B cell (primary cell): ENCODE measurements at places on chromosomes 11 and 22.

DNA sequence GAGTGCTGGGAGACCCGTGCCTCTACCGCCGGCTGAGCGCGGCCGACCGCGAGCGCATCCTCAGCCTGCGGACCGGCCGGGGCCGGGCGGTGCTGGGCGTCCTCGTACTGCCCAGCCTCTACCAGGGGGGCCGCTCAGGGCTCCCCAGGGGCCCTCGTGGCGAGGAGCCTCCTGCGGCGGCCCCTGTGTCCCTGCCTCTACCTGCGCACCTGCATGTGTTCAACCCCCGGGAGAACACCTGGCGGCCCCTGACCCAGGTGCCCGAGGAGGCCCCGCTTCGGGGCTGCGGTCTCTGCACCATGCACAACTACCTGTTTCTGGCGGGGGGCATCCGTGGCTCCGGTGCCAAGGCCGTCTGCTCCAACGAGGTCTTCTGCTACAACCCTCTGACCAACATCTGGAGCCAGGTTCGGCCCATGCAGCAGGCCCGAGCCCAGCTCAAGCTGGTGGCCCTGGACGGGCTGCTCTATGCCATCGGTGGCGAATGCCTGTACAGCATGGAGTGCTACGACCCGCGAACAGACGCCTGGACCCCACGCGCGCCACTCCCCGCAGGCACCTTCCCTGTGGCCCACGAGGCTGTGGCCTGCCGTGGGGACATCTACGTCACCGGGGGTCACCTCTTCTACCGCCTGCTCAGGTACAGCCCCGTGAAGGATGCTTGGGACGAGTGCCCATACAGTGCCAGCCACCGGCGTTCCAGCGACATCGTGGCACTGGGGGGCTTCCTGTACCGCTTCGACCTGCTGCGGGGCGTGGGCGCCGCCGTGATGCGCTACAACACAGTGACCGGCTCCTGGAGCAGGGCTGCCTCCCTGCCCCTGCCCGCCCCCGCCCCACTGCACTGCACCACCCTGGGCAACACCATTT, 3.5 kb downstream of the KLHDC7B start:
- DNase-seq = no peak

DNA sequence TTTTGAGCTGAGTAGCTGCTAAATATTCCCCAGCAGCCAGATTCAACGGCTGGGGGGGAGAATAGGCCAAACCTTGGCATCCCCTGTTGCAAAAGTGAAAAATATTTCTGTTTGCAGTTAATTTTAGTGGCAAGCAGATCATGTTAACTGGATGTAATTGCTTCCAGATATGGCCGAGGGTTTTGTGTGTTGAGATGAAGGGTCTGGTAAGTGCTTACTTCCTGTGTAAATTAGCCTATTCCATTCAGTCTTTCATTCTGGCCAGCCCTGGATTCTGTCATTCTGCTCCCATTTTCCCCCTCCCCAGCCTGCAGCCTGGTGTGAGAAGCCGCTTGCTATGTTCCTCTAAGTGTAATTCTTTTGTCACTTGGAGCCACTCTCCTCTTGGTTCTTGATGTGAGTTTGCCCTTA, 17.4 kb downstream of the ZBTB16 start:
- DNase-seq = no peak

DNA sequence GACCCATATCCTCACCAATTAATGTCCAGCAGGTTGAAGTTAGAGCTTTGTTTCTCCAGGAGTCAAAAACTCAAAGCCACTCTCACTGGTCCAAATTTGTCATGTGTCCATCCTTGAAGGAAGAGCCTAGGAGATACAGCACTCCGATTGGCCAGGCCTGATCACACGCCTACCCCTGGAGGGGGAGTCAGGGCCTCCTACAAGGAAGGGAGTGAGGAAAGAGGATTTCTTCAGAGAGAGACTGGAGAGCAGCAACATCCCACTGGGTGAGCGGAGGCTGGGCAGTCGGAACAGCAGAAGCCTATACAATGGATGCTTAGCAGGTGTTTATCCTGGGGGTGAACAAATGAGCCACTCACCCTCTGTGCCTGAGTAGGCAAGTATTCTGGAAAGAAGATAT, 113.9 kb downstream of the TRIM29 start:
- DNase-seq = no peak

- DNase-seq = no peak
Measured at GRCh38 chr11:9459667-9460321, 1.0 kb upstream of the ZNF143 start.

GRCh38 chr22:44407987-44408828, 89.8 kb downstream of the RTL6 start:
- DNase-seq = no peak

DNA sequence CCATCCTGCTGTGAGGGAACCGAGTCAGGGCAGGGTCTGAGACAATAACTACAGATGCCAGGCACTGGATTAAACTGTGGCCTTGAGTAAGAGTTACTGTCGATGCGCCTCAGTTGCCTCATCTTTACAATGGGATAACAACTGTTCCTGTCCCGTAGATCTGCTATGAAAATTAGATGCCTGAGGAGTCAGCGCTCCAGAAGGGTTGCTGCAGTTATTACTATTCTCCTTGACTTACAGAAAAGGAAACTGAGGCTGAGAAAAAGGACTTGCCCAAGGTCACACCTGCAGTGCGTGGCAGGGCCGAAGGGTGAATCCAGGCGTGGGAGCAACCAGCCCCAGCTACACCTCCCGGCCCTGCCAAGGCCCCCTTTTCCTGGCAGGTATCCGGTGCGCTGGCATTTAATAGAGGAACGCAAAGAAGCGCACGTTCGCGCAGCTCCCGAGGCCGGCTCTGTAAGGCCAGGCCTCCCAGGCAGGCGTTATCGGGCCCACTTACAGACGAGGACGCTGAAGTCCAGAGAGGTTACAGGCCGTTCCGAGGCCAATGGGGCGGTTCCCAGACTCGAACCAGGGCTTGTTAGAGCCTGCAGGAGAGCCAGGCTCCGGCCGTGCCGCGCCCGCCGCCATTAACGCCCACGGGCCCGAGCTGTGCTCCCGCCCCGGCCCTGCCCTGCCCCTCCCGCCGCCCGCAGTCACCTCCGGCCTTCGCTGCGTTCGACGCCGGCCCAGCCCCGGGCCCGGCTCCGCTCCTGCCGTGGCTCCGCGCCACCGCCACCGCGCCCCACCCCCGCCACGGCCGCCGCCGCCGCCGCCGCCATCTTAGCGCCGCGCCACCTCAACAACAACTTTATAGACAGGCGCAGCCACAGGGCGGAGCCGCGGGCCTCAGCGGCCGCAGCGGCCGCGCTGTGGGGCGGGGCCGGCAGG, at the start of gene C11orf68:
C11orf68 (minus strand) TSS at position 852 of the 930 bp plus-strand sequence; CDS start at position 821, 31 bp downstream.
- DNase-seq = no peak

DNA sequence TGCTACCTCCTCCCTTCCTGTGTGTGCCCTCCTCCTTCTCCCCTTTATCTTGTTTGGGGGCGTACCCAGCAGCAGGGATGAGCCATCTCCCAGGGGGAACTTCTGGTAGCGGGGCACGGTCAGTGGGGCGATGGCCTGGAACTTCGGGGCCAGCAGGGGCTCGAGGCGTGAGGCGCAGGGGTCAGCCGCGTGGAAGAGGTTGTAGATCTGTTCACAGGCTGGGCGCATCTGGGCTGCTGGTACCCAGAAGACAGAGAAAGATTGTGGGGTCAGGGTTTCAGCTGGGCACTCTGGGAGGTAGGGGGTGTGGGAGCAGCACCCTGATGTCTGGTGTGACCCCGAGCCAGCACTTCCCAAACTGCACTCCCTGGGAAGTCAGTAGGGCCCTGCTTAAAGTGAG, 9.1 kb downstream of the PITPNM1 start:
- no peak for DNase-seq

DNA sequence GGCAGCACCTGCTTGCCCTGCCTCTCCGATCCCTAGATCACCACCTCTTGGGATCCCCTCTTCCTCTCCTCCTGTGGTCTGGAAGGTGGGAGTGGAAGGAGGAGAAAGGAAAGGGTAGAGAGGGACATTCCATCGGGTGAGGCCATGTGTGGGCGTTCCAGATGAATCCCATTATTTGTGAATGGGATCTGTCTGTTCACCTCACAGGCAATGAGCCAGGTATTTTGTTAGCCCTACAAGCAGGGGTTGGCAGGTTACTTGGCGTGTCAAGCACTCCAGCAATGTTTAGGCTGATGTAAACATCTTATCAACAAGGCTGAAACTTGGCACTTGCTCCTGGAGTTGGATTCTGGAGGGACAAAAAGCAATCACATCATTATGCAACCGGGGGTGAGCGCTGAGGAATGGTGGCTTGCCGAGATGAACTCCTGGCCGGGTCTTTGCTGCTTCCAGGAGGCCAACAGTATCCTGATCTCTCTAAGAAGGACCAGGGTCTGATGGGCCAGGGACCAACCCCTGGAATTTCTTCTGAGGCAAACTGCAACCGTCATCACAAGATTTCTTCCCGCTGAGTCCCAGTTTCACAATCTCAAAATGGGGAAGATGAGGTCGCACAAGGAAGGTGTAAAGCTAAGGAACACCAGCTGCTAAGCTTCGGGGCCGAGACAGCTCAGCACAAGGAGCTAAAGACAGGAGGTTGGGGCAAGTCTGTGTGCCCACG, 7.8 kb downstream of the ADAMTS8 start:
- no peak for DNase-seq

GRCh38 chr11:13896981-13897353, 65.6 kb upstream of the SPON1 start:
- no peak for DNase-seq

GRCh38 chr22:24503843-24504338, 8.8 kb downstream of the UPB1 start:
- DNase-seq = no peak

- DNase-seq = no peak
Measured at GRCh38 chr11:114914231-114915005, 236.1 kb downstream of the NXPE2 start.

GRCh38 chr11:24664399-24664798, 167.5 kb downstream of the LUZP2 start:
- no peak for DNase-seq

- DNase-seq = no peak
Measured at GRCh38 chr11:128689591-128689947, 4.3 kb upstream of the FLI1 start.

DNA sequence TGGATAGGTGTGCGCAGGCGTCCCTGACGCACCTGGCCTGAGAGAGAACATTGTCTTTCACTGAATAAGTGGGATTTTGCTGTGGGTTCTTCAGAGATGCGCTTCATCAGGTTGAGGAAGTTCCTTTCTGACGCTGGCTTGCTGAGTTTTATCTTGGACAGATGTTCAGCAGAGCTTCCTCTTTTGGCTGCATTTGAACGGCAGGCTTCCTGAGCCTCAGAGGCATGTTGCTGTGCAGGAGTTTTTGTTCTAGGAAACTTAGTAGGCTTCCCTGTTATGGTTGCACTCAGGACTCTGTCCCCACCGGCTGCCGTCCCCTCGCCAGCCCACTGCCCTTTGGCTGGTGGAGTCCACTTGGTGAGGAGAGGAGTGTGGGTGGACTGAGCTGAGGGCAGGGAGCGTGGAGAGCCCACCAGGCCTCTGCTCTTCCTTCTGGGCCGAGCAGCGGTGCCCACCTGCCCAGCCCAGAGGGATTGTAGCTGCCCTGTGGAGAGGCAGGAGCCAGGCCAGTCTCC, 17.2 kb downstream of the FRMD8 start:
- DNase-seq = peak; percentile 91

- DNase-seq = no peak
Measured at GRCh38 chr22:20219667-20220628, 48.2 kb downstream of the RTN4R start.

GRCh38 chr11:71927820-71928736, at the start of gene XNDC1N:
XNDC1N (minus strand) TSS chr11:71928594; CDS start chr11:71923353, 5,241 bp downstream.
- DNase-seq = no peak

DNA sequence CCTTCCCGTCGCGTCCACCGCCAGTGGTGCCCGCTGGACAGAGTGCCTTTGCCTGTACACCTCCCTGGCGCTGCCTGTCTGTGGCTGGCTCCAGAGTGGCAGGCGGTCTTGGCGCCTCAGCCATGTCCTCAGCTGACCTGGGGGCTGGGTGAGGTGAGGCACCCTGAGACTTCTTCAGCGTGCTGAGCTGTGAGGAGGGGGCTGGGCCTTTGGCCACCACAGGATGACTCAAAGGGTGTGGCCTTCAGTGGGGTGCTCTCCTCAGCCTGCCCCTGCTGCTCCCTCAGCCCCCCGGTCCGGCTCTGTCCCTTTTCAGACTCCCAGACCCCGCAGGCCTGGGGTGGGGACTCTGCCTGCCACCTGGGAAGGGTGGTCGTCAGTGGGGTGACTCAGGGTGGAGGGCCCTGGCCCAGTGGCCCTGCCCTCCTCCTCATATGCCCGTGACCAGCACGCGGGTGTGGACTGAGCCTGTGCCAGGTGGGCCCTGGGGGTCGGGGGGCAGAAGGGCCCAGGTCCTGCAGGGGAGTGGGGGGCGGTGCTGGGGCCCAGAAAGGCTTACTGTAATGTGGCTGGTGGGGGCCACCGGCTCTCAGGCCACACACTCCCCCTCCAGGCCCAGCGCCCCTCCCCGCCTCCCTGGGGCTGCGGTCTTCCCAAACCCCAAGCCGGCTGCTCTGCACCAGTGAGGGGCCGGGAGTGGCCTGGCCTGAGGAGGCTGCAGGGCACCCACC, 15.9 kb downstream of the CRELD2 start:
- peak; percentile 65 for DNase-seq

GRCh38 chr11:125975634-125976033, 29.8 kb downstream of the VSIG10L2 start:
- DNase-seq = no peak

DNA sequence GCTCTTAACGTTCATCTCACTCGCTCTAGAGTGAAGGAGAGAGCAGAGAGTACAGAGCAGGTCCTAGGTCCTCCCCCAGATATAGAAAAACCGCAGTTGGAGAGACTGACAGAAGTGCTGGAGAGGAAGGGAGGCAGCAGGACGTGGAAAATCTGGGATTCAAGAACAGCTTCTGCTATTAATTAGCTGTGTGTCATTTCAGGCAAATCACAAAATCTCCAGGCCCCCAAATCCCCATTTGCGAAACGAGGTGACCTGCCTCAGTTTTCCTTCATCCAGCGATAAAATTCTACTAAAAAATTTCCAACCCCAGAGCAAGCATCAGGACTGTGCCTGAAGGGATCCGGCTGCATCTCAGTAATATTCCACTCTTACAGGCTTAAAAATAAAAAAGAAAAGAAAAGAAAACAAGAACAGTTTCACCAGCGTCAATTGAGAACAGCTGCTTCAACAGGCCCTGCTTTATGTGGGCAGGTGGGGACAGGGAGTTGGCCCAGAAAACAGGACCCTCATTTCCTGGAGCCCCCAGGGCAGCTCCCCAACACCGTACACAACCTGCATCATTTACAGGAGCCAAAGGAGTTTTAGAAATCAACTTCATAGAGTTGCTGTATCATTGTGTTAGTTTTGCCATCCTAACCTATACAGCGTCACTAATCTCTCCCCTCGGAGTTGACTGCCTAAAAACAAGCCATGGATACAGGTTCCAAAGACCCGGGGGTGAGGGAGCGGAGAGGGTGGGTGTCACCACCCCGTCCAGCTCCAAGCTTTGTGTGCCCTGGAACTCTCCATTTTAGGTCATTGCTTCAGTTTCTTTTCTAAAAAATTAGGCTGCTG, 2.3 kb upstream of the MALAT1 start:
- no peak for DNase-seq

GRCh38 chr11:122097419-122098001, 18.5 kb downstream of the BLID start:
- DNase-seq = no peak

GRCh38 chr11:122633219-122633829, 22.2 kb upstream of the UBASH3B start:
- peak; percentile 52 for DNase-seq
